ENCODE measurements at places on chromosomes 5 and 9.

DNA sequence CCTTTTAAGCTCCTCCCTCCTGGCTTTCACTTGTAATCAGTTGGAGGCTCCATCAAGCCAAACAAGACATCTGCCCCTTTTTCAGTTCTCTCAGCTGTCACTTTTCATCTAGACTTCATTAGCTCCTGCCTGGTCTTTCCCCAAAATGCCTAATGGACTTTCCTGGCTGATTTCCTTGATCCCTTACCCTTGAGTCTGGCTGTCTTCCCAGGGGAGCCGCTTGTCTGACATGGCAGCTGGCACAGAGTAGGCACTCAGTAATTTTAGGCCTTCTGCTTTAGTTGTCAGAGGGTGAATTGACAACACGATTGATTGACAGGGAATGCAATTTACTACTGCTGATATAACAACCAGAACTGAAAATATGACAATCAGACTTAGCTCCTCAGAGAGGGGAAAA, 2.1 kb downstream of the C9orf153 start:
- no peak for DNase-seq

GRCh38 chr5:113081091-113081839, 104.7 kb downstream of the DCP2 start:
- DNase-seq, result no peak

DNA sequence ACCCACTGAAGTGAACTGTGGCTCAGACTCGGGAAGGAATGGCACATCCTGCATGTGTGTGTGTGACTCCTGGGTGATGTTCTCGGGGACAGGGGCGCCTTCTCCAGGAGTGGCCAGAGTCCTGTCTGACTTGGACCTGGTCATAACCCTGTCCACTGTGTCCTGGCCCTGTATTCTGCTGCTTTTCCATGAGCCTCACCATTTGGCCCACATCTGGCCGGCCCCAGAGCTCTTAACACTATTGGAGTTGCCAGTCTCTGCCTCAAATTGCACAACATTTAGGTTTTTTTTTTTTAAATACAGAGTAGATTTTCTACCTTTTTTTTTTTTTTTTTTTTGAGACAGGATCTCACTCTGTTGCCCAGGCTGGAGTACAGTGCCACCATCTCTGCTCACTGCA, 278.3 kb upstream of the TUT7 start:
- no peak for DNase-seq

DNA sequence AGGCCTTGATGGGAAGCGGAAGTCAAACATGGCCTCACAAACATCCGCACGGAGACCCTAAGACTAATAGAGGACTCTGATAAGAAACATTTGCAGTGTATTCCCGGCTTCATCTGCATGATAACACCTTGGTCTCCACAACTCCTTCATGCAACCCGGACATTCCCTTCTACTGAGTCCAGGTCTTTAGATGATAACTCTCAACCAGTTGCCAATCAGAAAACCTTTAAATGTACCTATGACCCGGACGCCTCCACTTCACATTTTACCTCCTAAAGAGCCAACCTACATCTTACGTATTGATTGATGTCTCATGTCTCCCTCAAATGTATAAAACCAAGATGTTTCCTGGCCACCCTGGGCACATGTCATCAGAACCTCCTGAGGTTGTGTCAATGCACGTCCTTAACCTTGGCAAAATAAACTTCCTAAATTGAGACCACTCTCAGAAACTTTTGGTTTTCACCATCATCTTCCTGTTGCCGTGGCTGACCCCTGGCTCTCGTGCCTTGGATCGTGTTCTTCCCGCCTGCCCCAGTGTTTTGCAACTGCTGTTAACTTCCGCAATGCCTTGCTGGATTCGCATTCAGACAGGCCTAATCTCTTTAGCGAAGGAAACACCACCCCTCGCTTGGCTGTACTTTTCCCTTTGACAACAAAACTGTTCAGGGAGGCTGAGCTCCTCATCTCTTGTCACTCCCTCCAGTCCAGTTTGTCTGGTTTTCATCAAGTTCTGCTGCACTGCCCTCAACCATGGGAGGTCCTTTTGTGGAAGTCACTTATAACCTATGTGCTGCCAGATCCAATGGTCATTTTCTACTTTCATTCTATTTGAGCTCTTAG, 1.1 kb upstream of the DAP start:
- no peak for DNase-seq

DNA sequence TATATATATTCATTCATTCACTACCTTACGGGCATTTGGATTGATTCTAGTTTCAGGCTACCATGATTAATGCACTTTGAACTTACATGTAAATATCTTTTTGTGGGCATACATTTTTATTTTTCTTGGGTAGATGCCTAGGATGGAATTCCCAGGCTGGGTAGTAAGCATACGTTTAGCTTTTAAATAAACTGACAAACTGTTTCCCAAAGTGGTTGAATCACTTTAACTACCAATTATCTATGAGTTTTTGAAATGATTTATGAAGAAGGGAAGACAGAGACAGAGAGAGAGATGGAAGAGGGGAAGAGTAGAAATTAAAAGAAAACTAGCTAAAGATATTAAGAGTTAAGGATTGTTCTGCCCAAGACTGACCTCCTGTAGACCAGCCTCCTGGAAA, 612.6 kb downstream of the PSAT1 start:
- DNase-seq, result no peak

GRCh38 chr5:139492700-139493192, 10.2 kb upstream of the STING1 start:
- DNase-seq, result no peak

- DNase-seq, result no peak
Observed at GRCh38 chr9:115649991-115650472, 503.6 kb upstream of the PAPPA start.

- DNase-seq, result no peak
Observed at GRCh38 chr5:35771839-35772238, 84.9 kb upstream of the IL7R start.

- no peak for DNase-seq
Observed at GRCh38 chr5:159616952-159617351, 286.7 kb upstream of the IL12B start.

DNA sequence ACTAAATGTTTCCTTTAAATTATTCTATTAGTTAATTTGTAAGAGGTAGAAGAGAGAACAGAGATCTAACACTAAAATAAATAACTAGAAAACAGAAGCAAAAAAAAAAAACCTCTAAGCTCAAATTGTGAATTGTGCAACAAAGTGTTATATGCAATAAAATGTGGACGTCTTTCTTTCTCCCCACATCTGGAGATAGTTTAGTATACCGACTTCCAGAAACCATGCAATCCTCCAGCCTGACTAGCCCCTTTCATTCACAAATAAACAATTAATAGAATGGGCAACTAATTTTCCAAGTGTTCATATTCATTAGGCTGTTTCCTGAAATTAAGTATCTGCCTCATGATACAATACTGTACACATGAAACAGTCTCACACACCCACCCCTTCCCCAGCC, 258.5 kb downstream of the BNC2 start:
- DNase-seq, result no peak

DNA sequence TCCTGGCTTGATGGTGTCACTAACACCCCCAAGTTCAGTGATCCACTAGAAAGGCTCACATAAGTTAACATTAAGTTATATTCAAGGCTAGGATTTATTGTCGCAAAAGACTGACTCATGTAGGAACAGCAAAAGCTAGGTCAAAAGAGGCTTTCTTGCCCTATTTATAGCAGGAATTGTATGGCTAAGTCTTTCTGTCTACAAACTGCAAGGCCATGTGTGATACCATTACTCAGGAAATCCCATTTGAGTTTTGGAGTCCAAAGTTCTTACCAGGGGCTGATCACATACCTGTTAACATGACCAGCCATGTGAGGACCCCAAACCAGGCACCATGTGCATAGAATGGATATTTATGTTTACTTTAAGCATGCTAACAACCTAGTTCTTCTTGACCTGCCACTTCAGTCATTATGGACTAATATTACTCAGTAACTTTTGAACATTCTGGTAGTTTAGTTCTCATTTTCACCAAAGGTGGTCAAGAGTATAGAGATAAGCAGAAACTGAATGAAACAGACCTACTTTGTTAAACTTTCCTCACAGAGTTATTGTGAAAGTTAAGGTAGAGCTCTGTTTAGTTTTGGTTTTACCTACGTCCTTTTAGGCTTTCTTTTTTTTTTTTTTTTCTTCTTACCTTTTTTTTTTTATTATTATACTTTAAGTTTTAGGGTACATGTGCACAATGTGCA, 281.1 kb downstream of the FER start:
- no peak for DNase-seq

DNA sequence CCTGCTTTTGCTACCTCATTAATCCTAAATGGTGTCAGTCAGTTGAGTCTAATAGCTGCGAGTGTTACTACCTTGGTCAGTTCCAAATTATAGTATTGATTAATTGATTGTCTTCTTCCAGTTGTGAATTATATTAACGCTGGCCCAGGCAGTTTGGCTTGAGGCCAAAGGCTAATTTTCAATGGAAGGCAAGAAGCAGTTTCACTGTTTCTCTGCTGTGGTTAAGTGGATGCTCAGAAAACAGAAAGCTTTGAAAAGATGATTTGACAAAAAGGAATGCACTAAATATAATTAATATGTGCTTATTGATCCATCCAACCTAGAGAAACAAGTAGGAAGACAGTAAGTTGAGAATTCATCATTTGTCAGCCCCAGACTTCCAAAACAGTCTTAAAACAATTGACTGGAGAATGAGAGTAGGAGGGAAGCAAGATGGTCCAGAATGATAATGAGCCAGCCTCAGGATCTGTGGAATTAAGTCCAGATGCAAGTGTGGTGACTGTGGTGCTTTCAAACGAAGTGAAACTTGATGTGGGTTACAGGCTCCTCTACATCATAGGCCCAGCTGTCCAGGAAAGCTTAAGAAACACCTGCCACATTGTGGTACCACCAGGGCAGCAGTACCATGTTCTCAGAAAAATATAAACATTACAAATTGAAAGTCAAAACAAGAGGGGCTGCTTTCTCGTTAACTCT, 1371.0 kb upstream of the DMAC1 start:
- DNase-seq, result no peak

- DNase-seq, result no peak
Observed at GRCh38 chr9:26687421-26687820, 205.2 kb downstream of the CAAP1 start.

- DNase-seq, result no peak
Observed at GRCh38 chr5:172765766-172766286, 5.2 kb downstream of the DUSP1 start.

DNA sequence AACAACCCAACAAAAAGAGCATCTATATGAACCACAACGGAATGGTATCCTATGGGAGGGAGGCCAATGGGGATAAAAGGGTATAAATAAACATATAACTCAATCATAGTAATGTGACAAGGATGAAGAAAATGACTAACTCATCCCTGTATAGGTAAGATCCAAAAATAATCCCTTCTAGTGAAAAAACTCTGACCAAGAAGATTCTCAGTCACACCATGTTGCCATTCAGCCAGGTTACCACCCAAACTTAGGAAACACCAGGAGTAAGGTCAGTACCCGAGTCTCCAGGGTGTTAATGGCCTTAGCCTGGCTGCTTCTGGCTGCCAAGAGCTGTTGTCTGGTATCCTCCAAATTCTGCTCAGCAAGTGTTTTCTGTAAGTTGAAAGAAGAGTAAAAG, 32.8 kb downstream of the GOLGA1 start:
- DNase-seq, result no peak

DNA sequence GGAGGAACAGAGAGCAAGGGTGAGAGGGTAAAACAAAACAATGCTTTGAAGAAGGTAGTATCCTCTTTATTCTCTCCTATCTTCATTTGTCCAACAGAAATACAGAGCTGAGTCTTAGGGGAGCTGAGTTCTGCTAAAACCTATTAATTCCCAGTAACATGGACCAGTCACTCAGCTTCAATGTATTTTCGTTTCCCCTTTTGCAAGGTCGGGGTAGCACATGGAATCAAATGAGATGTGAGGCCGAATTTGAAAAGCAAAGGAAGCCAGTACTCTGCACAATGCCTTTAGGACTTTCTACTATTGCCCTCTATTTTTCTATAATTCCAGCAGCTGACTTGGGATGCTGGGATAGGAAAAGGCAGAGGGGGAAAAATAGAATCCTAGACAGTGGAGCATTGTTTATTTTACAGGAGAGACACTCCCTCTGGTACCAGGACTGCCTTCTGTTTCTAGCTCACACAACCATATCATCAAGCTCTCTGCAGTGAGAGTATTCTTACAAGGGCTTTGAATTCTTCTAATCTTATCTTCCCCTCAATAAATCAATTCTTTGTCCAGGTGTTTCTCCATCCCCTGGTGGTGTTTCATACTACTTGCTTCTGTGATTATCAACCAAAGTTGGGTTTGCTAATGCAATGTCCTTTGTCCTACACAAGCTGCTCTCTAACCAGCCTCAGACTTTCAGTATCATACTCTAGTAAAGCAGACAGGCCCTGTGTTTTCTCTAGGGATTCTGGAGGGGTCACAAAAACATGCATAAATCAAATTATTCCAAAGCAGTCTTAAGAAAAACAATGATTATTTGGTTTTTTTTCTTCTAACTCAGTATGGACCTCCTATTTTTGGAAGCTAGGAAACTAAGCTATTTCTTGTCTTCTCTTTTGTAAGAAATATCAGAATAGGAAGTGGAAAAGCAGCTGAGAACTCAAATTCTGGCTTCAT, 341.5 kb downstream of the OSTF1 start:
- DNase-seq, result no peak

DNA sequence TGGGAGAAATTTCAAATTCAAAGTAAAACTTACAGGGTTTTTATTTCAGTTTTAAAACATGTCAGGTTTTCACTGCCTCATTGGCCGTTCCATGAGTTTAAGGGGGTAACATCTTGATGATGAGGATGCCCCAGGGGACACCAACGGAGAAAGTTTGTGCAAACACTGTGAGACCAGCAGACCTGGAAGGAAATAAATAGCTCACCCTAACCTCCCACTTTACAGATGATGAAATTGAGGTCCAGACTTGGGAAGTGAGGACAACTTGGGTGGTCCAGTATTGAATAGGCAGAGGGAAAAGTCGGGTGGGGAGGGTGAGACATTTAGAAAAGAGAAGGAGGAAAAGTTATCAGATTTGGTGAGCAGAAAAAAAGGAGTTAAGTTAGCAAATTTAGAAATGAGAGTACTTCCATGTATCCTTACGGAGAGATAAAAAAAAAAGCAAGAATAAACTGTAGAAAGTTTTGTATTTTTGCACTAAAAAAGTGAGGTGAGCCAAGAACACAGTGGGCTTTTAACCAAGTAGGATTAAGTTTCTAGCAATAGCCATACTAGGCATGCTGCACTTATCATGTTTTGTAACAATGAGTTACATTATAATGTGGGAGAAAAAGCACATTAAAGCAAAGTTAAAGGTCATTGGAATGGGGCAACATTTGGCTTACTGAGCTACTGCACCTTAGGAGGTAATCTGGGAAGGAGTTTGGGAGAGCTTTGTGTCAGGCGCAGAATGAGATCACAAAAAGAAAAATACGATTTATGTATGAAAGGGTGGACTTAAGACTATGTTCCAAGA, 125.1 kb downstream of the GAS1 start:
- no peak for DNase-seq
